Thyroid gland (tissue), 4 donors: ENCODE measurements at places on chromosomes 5 and 9.

DNA sequence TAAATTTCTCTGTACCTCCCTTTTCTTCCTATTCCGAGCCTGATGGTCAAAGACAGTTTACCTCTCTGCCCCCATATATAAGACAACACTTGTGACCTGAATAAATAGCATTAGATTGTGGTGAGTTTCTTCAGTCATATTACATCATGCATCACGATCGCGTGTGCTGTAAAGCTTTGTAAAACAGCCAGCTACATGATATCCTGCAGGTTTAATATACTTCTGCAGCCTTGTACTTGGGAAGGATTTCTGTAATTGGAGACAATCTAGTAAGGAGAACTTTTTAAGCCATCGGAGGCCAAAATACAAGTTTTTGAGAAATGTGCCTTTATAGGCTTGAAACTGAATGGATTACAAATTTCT, 711.8 kb upstream of the WWC1 start:
- no peak for DNase-seq
- H3K36me3 ChIP-seq = no peaks in the 10 kb centered on the region
- no peak overlapping the region for H3K4me3 ChIP-seq

- peaks cover 33% of the 10 kb centered on the region for H3K4me1 ChIP-seq
- no peak for DNase-seq
- no peaks in the 10 kb centered on the region for H3K36me3 ChIP-seq
- no peak overlapping the region for H3K27ac ChIP-seq
- H3K27me3 ChIP-seq = no peaks in the 10 kb centered on the region
- no peak overlapping the region for H3K4me3 ChIP-seq
Observed at GRCh38 chr5:36887532-36887931, 11.0 kb downstream of the NIPBL start.

GRCh38 chr5:35229076-35230037, 930 bp downstream of the PRLR start:
- H3K27me3 ChIP-seq = no peaks in the 10 kb centered on the region
- H3K27ac ChIP-seq = peak overlapping the region; percentile 53
- H3K4me1 ChIP-seq = peaks cover 7% of the 10 kb centered on the region

- H3K4me1 ChIP-seq = no peaks in the 10 kb centered on the region
- DNase-seq = no peak
- no peaks in the 10 kb centered on the region for H3K36me3 ChIP-seq
- H3K4me3 ChIP-seq = no peak overlapping the region
- no peaks in the 10 kb centered on the region for H3K27me3 ChIP-seq
Observed at GRCh38 chr9:71090896-71091295, 30.5 kb downstream of the TRPM3 start.

- H3K27ac ChIP-seq = no peak overlapping the region
- no peaks in the 10 kb centered on the region for H3K36me3 ChIP-seq
- no peaks in the 10 kb centered on the region for H3K4me1 ChIP-seq
- H3K4me3 ChIP-seq = no peak overlapping the region
- no peaks in the 10 kb centered on the region for H3K27me3 ChIP-seq
- DNase-seq = no peak
Observed at GRCh38 chr5:37816883-37817282, 23.0 kb downstream of the GDNF start.

DNA sequence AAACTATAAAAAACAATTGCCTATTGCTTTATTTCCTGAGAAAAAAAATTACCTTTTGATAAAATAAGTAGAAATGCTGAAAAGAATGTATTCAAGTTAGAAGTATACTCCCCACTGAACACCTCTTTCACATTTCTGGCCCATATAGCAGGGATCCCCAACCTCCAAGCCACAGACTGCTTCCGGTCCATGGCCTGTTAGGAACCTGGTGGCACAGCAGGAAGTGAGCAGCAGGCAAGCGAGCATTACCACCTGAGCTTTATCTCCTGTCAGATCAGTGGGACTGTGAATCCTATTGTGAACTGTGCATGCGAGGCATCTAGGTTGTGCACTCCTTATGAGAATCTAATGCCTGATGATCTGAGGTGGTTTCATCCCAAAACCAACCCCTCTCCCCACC, 563.9 kb downstream of the RAB3C start:
- H3K36me3 ChIP-seq = no peaks in the 10 kb centered on the region
- DNase-seq = no peak
- peaks cover 9% of the 10 kb centered on the region for H3K4me1 ChIP-seq
- H3K4me3 ChIP-seq = no peak overlapping the region
- H3K27me3 ChIP-seq = no peaks in the 10 kb centered on the region
- H3K27ac ChIP-seq = no peak overlapping the region

DNA sequence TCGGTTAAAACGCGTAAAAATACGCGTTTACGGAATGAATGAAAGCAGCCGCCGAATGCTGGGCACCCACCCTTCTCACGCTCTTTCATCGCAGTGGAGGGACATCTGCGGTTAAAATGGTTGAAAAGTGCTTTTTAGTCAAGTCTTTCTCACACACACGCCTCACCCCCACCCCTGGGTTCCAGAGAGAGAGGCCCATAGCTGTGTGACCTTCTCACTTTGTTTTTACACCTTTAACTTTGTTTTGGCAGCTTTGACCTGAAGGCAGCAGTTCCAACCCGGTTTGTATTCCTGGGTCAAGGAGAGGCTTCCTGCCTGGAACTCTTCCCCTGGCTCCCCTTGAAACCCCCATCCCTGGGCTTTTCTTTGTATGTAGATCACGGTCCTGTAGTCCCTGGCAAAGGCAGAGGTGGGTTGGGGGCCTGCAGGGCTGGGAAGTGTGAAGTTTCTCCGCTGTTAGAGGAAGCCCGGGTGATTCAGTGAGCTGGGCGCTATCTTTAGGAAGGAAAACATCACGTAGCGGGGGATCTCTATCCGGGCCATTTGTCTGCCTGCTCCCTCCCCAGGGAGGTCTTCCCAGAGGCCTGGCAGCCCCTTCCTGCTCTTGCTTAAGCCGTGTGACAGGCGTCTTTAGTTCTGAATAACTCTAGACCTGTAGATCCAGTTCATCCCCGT, 29.6 kb downstream of the SPRY4 start:
- no peak overlapping the region for H3K4me3 ChIP-seq
- no peaks in the 10 kb centered on the region for H3K27me3 ChIP-seq
- H3K4me1 ChIP-seq = no peaks in the 10 kb centered on the region
- H3K27ac ChIP-seq = no peak overlapping the region
- DNase-seq = no peak

- H3K4me3 ChIP-seq = no peak overlapping the region
- H3K36me3 ChIP-seq = no peaks in the 10 kb centered on the region
- H3K27ac ChIP-seq = no peak overlapping the region
- H3K4me1 ChIP-seq = no peaks in the 10 kb centered on the region
- H3K27me3 ChIP-seq = no peaks in the 10 kb centered on the region
- DNase-seq = no peak
Observed at GRCh38 chr5:67997148-67997547, 218.4 kb upstream of the PIK3R1 start.

GRCh38 chr9:133141833-133142595, 21.0 kb upstream of the RALGDS start:
- peak; percentile 34 for DNase-seq
- no peak overlapping the region for H3K4me3 ChIP-seq
- no peaks in the 10 kb centered on the region for H3K27me3 ChIP-seq
- H3K27ac ChIP-seq = no peak overlapping the region

GRCh38 chr5:39274398-39275085, 55.2 kb upstream of the FYB1 start:
- H3K4me1 ChIP-seq = no peaks in the 10 kb centered on the region
- H3K27ac ChIP-seq = no peak overlapping the region
- H3K27me3 ChIP-seq = no peaks in the 10 kb centered on the region
